ENCODE measurements at places on chromosomes 1 and 21. TPM values are rescaled to one million over a fixed set of nuclear protein-coding genes. Genes with fewer than 3 reads are reported as not detected.

DNA sequence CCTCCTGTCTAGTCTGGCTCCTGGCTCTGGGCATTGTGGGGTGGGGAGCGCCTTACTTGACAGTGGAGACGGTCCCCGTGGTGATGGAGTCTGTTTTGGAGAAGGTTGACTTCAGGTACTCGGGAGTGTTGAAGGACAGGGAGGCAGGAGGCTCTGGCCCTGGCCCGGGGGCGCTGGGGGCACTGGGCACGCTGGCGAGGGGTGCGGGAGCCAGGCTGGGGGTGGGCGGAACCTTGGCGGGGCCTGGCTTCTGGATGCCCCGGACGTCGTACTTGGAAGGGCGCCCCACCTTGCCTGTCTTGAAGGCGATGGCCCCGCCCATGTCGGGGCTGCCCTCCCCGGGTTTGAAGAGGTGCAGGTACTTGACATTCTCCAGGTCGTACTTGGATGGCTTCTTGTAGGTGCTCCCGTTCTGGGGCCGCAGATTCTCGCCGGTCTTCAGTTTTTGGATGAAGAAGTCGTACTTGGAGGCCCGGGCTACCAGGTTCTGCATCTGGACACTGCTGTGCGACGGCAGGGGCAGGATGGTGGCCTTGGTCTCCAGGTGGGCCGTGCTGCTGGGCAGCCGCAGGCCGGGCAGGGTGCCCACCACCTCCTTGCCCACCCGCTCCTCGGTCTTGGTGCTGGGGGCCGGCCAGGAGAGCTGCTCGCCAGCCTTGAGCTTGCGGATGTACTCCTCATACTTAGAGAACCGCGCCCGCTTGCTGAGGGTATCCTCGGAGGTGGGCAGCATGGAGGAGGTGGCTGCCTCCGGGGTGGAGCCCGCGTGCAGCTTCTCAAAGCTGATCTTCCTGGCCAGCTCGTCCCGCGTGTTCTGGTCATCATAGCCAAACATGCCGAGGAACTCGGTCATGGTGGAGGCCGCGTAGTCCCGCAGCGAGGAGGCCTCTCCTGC, 136.6 kb downstream of the CASZ1 start:
- no peak for DNase-seq

DNA sequence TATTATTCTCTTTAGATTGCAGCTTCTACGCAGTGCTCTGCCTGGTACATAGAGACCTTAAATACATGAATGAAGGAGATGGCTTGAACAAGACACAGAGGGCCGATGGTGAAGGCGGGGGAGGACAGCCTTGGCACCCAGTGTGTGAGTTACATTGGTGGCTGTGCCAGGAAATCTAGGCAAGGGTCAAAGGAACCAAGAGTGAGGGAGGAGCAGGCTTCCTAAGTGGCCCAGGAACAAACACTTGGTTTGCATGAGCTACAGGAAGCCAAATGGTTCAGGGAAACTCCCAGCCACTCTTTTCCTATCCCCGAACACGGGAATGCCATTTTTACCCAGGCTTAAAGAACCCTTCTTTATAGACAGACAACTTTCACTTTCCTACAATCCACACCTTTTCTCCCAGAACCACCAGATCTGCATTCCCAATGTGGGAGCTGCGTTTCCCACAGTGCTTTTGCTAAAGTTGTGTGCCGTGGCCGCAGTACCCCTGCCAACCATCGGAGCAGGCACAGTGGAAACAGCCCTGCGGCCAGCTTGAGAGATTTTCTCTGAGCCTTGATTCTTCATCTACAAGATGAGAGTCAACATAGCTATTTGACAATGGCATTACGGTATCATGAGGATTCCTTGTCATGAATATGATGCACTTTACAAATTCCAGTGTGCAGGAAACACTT, 3.5 kb upstream of the CLEC20A start:
- DNase-seq, result no peak

DNA sequence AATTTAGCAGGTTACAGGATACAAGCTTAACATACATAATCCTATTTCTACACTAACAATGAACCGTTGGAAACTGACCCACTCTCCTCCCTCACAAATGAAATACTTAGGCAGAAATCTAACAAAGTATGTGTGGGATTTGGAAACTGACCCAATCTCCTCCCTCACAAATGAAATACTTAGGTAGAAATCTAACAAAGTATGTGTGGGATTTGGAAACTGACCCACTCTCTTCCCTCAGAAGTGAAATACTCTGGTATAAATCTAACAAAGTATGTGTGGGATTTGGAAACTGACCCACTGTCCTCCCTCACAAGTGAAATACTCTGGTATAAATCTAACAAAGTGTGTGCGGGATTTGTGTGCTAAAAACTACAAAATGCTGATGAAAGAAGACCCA, 60.3 kb downstream of the TRAF5 start:
- no peak for DNase-seq

PAPPA2 gene
- 0.38 TPM for total RNA-seq
